ENCODE measurements at places on chromosomes 11 and 22.

GRCh38 chr11:91922846-91923245, 301.8 kb upstream of the FAT3 start:
- no peak for DNase-seq

DNA sequence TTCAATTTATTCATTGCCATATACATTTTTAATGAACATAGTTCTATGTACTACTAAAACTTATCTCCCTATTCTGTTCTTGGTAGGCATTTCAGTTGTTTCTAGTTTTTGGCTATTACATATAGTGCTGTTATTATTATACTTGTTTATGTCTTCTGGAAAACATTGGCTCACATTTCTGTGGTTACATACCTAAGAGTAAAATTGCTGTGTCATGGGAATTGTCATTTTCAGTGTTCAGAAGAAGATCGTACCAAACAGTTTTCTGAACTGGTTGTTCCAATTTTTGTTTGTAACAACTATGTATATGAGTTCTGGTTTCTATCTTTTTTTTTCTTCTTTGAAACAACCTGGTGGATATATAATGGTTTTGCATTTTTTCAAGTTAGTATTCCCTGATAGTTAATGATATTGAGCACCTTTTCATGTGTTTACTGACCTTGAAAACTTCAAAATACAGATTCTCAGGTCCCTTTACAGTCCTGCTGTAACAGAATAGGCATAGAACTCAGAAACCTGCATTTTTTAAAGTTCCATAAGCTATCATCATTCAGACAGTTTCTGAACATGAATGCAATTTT, 230.7 kb downstream of the JRKL start:
- DNase-seq: no peak

DNA sequence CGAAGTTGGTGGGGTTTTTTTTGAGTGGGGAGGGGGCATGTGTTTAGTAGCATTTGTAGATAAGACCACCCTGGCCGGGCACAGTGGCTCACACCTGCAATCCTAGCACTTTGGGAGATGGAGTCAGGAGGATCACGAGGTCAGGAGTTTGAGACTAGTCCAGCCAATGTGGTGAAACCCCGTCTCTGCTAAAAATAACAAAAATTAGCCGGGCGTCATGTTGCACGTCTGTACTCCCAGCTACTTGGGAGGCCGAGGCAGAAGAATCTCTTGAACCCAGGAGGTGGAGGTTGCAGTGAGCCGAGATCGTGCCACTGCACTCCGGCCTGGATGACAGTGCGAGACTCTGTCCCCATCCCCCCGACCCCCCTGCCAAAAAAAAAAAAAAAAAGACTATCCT, 34.6 kb downstream of the CECR2 start:
- no peak for DNase-seq

GRCh38 chr11:17744151-17744940, 9.8 kb downstream of the KCNC1 start:
- DNase-seq: no peak

DNA sequence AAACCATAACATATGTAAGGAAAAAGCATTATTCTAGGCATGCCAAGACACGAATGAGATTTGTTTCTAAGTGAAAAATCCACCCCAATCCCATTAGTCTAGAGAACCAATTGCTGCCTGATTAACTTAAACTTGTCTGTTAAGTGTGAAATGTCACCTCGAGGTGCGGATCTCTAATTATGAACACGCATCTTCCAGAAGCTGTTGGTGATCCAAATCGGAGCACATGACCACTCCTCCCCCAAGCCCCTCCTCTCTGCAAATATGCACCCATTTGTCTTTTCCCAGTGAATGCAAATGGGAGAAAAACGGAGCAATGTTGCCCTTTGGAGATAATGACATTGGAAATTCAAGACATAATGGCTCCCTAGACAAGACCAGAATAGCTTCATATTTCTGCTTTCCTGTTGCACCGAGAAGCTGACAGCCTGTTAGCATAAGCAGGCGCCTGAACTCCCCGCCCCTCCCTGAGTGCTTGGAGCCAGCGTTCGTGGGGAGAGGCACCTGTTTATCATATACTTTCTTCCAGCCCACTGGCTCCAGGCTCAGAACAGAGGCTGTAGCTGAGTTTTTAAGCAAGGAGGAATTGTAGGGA, 6.0 kb upstream of the FXYD6 start:
- no peak for DNase-seq

DNA sequence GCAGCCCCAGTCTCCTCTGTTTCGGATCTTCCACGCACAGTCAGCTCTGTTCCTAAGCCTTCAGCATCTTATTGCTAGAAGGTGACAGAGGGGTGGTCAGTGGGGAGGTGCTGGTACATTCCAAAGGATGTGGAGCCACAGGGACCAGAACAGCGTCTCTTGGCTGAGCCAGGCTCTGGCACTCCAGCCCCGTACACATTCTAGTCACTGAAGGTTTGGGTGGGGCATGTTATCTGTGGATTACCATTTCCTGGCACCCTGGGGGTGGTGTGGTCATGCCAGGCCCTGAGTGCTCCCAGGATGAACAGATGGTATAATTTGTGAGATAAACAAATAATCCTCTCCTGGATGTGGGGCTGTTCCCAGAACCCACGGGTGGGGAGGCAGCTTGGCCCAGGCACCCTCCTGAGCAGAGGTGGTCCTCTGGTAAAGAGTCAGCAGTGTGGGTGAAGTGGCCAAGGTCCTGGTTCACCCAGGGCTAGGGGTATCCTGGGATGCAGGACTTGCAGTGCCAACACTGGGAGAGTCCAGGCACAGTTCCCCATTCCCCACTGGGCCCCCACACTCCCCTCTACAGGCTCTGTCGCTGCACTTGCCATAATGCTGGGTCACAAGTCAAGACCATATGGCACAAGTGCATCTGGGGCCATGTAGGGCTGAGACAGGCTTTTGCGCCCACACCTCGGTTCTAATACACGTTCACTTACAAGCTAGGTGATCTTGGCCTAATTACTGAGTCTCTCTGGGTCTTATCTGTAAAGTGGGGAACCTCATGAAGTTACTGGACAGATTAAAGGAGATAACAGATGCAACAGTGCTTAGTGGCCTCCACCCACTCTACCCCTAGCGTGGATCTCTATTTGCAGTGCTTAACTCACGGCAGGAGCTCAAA, 33.0 kb downstream of the DKK3 start:
- DNase-seq: no peak

DNA sequence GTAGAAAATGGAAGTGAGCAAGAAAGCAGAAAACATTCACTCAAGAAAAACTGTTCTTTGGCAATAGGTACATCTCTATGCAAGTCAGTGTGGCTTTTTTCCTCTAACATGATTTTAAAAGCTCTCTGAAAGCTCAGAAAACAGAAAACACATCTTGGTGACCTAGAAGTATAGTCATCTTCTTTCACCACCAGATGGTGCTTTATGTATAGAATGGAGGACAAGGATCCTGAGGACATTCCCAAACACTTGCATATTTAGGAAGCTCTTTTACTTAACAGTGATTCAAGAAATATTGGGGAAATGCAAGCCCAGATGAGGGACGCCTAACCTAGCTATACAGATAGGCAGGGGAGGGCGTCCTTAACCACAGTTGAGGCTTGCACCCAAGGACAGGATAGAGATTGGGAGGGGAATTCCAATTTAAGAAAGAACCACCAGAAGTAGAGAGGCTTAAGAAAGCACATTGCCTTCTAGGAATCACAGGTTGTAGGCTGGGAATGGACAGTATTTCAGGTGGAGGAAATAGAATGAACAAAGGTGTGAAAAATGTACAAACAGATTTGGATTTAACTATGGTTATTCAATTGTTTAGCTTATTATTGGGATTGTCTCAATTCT, 13.8 kb upstream of the CCDC81 start:
- DNase-seq: no peak

- no peak for DNase-seq
Observed at GRCh38 chr11:70420008-70420464, 21.7 kb downstream of the CTTN start.

DNA sequence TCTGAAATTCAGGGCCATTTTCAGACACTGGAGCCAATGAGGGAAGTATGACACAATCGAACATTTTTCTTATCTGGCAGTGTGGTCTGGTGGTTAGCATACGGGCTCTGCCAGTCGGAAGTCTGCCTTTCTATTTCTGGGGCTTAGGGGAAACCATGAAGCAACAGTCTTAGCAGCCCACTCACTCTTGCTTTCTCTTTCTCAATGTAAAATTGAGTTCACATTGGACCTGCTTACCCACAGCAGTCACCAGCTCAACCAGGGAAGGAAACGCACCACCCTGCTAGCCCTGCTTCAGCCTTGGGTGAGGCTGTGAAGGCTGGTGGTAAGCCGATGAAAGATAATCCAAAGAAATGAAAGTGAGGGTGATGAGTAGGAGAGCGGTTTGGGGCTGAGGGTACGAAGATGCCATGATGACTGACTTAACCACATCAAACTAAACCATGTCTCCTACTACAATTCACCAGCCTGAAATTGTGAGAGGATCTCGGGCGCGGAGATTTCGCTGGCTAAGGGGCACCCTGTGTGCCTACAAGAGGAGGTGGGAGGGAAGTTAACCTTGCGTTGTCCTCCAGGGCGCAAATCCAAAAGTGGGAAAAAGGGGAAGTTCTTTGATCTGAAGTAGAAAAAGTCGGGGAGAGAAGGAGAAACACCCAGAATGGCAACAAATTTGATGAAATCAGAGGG, 2.0 kb upstream of the LMO2 start:
- peak; percentile 60 for DNase-seq

DNA sequence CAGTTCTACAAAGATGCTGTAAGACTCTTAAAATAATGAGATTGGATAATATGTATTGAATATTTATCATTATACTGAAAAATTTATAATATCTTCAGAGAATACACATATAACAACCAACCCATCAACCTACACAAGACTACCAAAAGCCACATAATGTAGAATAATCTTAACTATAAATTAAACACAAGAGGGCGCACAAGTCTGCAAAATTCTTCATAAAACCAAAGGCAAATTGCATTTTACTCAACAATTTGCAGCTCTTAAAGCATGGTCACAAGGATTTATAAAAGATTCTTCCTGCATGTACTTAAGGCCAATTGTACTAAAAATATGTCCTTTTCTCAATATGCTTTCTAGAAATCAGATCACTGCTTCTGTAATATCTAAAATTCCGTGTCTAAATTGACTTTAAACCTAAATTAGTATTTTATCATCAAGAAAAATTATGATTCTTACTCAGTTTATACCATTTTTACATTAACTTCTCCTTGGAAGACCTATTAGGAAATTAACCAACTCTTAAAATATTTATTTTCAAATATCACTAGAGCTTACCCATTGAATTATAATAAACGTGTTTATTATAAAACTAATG, 79.0 kb downstream of the TTC28 start:
- DNase-seq: peak; percentile 63

DNA sequence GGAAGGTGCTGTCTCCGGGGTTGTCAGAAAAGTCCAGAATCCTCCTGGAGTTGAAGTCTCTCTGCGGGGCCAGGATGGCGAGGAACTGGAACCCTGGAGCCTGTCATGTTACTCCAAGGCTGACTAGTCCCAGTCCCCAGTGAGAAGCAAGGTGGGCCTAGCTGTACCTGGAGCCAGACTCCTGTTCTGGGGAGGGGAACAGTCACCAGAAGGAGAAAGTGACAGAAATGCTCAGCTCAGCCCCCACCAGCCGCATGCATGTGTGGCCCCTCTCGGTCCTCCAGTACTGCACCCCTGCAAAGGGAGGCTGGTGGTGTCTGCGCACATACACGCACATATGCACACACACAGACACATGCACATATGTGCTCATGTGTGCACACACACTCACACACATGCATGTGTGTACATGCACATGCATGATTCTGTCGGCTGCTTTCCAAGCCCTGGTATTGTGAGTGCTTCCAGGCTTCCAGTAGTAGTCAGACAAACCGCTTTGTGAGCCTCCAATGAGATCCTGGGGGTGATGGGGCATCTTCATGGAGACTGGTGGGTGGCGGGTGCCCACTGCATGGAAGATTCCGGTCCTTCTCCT, 54.3 kb downstream of the RTL6 start:
- DNase-seq: no peak

DNA sequence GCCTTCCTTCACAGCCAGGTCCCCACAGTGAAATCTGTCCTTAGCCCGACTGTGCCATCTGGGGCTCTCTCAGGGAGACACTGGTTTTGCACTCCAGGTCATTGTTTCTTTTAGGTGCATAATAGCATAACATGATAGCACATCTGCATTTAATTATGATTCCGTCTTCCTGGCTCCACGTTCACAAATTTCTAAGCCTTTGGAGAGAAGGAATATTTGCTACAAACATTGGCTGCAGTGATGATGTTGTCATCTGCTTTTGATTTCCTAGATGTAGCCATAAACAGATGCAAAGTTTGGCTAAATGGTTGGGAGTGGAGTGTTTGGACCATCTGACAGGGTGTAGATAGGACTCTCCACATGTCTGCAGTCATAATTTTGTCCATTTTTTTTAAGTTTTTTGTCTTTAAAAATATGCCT, 12.0 kb upstream of the CAT start:
- DNase-seq: no peak

- no peak for DNase-seq
Observed at GRCh38 chr11:77154381-77155081, 26.5 kb downstream of the MYO7A start.

DNA sequence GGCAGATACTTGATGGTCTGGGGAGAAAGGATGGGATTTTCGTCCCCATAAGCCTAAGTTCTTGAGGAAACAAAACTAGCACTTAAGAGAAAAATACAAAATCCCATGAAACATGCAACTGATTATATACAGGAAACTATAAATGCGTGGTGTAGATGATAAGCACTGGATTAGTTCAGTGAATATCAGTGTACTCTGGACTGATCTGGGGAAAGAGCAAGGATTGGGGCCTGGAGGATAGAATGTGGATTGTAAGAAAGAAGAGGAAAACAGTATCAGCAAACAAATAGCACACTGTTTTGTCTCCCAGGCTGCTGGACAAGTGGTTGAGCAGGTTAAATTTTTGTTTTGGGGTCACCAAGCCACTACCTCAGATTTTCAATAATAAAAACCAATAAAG, 49.8 kb downstream of the DCUN1D5 start:
- DNase-seq: no peak

- DNase-seq: no peak
Observed at GRCh38 chr11:120441592-120441991, 70.0 kb upstream of the GRIK4 start.

GRCh38 chr22:28025333-28025732, 106.3 kb upstream of the PITPNB start:
- no peak for DNase-seq

DNA sequence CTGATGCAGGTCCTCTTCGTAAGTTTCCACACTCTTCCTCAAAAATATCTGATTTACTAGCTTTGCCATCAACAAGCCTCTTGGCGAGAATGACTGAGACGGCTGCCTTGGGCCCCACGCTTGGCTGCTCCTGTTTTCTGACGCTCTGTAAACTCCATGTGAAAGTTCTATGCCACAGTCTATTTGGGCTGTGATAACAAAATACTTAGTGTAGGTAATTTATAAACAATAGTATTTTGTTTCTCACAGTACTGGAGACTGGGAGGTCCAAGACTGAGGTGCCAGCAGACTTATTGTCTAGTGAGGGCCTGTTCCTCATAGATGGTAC, 123.2 kb upstream of the SORL1-AS1 start:
- no peak for DNase-seq

DNA sequence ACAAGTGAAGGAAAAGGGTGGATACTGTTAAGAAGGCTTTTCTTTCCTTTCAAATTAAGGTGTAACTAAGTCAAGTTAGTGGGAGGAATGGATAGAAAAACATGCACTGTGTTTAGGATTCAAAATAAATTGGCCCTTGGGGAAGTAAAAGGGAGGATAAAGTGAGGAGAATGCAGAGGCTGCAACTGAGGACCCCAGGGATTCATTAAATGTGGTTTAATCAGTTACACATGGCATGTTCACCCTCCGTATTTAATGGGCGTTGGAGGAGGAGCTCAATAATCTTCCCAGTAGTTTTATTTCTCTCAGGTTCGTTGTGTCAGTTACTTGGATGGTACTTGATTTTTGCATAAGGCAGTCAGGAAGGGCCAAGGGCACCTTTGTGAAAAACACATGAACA, 966.3 kb downstream of the JRKL start:
- no peak for DNase-seq
